T-cell (primary cell): ENCODE measurements at places on chromosomes 3 and 15.
A peak's percentile ranks its signal among the peaks of the same experiment; 100 is the strongest.

DNA sequence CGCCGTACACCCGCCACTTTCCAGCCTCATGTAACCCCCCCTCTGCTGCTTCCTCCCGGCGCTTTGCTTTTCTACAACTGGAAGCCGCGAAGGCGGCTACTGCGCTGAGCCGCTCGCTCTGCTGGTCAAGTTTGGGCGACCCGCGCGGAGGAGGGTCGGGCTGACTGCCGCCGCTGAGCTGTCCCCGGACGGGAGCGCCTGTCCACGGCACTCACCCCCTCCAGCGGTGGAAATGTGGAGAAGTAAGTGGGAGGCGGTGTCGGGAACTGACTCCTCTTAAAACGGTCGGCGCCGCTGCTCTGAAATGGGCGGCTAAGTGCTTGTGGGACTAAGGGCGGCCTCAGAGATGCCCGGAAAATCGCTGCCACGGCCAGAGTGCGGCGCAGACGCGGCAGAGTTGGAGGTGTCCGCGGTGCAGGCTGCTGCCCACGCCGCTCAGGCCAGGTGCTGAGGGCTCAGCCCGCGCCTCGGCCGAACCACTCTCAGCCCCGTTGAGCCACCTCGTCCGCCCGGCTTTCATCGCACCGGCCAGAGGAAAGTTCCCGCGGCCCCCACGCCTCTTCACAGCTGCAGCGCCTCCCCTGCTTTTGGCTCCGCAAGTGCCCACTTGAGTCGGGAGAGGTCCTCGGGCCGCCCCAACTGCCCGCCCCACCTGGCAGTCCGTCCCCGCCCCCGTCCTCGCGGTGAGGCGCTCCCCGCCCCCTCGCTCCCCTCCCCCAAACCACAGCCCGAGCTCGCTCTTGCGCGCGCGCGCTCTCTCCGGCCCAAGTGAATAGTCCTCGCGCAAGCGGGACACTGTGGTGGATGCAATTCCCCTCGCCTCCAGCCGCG is at the start of gene EPHA6:
Gene EPHA6, plus strand, starts transcription at position 775 of the 831 bp plus-strand sequence.
- DNase-seq, result no peak

GRCh38 chr3:24351779-24352469 is 142.7 kb downstream of the THRB start:
- no peak for DNase-seq

DNA sequence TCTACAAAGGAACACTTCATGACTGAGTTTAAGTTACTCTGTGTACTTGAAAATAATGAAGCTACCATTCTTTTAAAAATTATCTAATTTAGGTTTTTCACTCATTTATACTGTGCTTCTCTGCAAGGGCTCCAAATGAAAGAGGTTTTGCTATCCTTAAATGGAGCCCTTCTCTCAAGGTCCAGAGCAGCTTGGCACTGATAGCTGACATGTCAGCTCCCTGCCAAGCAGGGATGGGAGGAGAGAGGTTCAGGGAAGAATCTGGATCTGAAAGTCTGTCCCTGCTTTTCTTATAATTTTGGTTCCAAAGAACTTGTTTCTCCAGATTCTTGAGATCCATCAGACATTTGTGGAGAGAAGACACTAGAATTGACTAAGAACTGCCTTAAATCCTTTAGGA is 39.1 kb downstream of the MRPS11 start:
- no peak for DNase-seq

GRCh38 chr3:14649466-14649865 is 2.1 kb upstream of the CCDC174 start:
- no peak for DNase-seq

DNA sequence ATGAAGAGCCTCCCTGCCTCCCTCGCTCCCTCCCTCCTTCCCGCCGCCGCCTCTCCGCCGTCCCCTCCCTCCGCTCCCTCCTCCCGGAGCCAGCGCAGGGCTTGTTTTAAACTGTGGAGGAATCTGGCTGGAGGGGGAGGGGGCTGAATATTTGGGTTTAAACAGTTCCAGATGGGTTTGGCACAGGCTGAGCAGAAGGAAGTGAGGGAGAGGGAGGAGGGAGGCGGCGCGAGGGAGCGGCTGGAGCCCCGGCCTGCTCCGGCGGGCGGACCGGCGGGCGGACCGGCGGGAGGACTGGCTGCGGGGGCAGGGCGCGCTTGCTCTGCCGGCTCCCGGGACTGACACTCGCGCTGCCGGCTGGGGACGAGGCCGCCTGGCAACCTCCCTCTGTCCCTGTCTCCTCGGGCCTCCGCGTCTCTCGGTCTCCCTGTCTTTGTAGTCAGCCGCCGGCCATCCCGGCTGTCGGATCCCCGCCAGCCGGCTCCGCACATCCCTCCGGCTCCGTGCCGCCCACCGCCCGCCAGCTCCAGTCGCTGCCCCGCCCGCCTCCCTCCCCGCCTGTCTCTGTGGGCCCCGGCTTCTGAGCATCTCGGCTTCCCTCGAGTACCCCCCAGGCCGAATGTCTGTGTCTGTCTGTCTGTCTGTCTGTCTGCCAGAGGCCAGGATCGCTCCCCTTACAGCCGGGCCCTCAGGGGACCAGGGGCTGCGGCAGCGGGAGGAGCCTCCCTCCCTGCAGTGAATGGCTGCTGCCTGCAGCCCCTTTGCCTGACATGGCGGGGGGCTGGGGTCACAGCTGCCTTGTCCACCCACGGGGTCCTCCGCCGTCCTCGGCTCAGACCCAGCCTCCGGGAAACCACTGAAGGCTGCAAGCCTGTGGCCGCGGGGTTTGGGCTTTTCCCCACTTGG is 7.6 kb downstream of the EPHB3 start:
- DNase-seq, result peak; percentile 19

GRCh38 chr15:32884146-32884545 is 166.3 kb downstream of the GREM1 start:
- no peak for DNase-seq

- no peak for DNase-seq
Observed at GRCh38 chr3:22296601-22297000, 545.6 kb upstream of the ZNF385D start.

- DNase-seq, result no peak
Observed at GRCh38 chr15:70794596-70795310, 31.4 kb upstream of the UACA start.

GRCh38 chr3:59056706-59057105 is 6.9 kb upstream of the CFAP20DC start:
- no peak for DNase-seq

DNA sequence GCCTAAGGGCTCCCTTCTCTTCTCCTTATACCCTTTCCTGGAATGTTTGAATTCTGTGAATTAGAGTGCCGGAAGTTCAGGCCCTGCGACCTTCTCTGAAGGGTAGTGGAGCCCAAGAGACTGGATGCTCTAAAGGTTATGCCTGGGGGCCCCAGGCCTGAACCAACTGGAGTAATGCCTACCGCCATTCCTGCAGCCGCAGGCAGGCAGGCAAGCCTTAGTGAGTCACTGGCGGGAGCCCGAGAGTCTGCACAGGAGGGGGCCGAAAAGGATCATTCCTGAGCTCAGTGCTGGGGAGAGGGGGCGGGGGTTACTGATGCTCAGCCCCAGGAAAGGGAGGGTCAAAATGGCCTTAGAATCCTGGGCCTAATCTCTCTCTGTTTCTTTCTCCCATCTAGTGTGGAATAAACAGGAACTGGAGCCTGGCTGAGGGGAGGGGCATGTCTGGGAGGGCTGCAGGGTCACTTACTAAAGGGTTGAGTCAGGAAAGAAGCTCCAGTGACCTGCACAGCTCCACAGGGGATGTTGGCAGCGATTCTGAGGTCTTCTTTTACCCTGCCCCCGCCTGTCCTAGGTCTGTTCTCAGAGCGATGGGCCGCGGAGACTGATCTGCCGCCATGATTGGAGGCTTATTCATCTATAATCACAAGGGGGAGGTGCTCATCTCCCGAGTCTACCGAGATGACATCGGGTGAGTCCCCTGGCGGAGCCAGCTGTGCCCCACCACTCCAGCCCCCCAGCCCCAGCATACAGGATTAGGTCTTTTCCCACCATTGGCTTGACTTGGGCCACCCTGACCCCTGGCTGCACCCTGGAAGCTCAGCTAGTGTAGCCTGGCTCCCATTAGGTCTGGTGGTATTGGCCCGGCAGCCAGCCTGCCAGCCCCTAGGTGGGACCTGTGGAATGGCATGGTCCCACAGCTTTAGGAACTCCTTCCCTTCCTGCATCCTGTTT is 2.0 kb downstream of the AP2M1 start:
- DNase-seq, result no peak

- DNase-seq, result no peak
Observed at GRCh38 chr3:45701172-45701867, 12.1 kb downstream of the SACM1L start.

DNA sequence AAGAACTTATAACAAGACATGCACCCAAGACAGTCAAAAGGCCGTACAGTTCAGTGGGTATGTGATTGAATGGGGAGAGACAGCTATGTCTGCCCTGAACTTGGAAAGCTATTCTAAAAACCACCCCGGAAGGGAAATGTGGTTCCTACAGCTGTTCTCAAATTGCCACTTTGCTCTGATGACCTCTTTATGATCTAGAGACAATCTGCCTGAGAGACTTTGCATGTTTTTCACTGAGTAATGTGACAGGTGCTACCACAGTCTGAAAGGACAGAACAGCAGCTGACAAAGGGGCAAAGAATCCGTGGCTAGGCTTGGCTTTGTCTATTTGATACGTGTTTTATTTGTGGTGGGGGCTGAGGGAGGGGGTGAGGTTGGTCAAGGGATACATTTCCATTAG is 148.3 kb upstream of the NPHP3 start:
- DNase-seq, result no peak

DNA sequence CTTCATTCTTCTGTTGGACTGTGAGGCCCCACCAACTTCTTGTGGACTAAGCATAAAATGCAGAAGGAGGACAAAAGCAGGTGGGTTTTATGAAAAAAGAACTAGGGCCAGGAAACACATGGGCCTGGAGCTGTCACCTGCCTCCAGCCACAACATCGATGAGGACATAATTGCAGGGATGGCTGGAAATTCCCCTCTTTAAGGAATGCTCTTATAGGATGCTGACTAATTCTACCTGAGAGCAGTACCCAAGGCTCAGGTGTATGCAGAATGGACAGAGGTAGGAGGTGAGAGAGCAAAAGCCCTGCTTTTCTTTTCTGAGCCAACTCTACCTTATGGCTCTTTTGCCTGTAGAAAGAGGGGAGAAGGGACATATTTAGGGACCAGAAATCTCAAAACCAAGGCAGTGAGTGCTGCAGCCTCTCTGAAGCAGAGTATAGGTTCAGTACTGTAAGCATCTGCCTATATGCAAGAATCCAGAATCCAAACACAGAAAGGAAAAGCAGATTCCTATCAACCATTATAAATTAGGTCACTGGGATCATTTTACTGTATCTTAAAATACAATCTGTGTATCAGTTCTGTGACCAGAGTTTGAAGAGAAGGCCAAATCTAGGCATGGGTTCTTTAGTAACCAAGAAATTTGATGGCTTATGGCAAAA is 205.3 kb upstream of the WNT5A start:
- DNase-seq, result no peak

DNA sequence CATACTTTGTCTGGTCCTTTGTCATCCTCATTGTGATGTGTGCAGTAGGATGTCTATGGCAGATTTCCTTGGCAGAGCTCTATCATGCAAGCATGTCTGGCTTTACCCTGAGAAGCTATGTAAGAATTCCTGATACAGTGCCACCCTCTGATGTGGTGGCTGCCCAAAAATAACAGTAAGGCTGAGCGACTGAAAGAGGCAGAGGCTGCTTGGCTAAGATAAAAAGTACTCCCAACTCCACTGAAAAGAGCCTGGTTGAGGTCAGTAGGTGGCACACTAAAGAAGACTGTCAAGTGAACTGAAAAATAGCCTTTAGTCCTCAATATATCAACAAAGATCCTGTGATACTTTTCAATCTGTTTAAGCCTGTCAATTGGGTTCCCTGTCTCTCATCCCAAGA is 31.7 kb downstream of the BTLA start:
- DNase-seq, result no peak

- no peak for DNase-seq
Observed at GRCh38 chr3:170383567-170383966, 26.1 kb downstream of the SKIL start.

DNA sequence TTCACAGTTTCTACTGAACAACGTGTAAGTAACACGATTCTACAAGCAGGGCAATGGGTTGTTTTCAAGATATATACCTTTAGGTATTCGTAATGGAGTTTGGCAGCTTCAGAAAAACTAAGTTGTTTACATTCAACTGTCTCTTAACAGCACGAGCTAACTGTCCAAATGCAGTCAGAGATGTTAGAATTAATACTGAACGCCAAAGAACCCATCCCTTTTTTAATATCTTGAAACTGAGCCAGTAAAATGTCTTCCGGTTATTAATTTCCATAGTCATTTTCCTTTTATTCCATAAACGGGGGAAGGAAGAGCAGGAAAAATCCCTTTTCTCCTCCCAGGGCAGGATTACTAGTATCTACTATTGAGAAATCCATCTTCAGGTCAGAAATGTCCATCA is 129.0 kb upstream of the THBS1 start:
- DNase-seq, result no peak

DNA sequence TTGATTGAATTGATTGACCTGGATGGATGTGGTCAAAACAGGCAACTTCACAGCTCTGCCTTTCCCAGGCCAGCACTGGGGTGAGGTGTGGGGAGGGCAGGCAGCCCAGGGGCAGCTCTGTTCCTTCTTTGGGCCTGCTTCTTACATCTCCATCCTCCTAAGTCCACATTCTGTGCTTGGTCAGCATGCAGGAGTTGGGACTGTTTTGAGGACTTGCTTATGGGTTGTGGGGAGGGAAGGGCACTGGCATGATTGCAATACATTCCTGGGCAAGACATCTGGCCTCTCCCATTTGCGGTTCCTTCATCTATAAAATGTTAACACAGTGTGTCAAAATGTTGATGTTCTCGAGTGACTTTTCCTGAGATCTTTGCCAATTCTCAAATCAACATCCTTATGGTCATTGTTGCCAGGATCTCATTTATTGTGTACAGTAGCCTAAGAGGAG is 84.1 kb downstream of the ST6GAL1 start:
- no peak for DNase-seq

GRCh38 chr3:53081318-53081717 is 35.4 kb upstream of the SFMBT1 start:
- no peak for DNase-seq

GRCh38 chr3:143119974-143120715 is 574 bp downstream of the CHST2 start:
- DNase-seq, result peak; percentile 5

- no peak for DNase-seq
Observed at GRCh38 chr3:129793319-129793718, 100.2 kb downstream of the TMCC1 start.

DNA sequence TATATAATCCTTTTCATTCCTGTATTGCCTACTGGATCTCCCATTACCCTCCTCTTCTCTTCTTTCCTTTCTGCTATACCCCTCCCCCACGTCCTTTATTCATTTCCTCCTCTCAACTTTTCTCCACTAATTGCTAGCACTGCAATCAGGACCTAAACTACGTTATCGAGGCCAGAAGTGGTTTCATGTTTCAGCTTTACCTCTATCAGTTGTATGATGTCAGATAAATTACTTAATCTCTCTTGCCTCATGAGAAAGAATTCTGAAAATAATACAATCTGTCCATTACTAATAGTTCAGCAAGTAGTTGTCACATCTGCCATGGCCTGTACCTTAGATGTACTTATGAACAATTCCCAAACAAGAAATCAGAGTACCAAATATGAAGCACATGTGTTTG is 10.6 kb downstream of the POPDC2 start:
- DNase-seq, result no peak

- DNase-seq, result no peak
Observed at GRCh38 chr3:138426211-138426610, 8.2 kb upstream of the ESYT3 start.
